ENCODE measurements at places on chromosomes 2 and 18.

- DNase-seq, result no peak
Measured at GRCh38 chr2:20577495-20578235, 73.2 kb downstream of the HS1BP3 start.

GRCh38 chr18:74832999-74833398 is 235.3 kb downstream of the ZNF407 start:
- no peak for DNase-seq

DNA sequence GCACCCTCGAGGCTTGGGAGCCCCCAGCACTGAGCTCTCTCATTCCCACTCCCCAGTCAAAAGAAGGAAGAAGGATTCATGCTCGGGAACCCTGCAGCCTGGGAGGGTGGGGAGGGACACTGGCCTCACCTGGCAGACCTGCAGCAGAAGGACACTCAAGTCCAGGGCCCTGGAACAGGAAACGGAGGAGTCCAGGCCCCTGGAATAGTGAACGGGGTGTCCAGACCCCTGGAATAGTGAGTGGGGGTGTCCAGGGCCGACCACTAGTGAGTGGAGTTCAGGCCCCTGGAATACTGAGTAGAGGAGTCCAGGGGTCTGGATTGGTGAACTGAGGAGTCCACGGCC is 292.5 kb downstream of the NDUFA10 start:
- DNase-seq, result no peak

DNA sequence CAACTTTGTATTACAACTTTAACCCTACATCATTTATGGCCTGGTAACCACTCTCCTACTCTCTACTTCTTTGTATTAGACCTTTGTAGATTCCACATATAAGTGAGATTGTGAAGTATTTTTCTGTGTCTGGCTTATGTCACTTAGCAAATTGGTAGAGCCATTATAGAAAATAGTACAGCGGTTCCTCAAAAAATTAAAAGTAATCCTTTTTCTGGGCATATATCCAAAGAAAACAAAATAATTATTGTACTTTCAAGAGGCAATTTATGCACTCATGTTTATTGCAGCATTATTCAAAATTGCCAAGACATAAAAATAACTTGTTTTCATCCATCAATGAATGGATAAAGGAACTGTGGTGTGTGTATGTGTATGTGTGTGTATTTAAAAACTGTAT is 537.5 kb upstream of the FSIP2 start:
- DNase-seq, result peak; percentile 54

DNA sequence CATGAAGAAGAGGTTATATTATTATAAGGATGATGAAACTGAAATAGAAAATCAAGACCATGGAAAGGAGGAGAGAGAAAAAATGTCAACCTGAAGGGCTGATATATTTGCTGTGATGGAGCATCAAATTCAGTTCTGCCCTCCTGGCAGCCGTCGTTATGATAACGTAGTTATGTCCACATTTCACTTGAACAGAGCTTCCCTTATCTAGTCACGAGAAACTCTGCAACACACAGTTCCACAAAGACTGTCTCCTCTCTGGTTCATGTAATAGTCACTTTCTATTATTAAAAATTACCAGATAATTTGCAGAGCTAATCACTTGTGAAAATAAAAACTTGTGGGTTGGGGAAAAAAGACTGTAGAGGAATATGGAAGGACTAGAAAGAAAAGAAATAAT is 19.5 kb upstream of the RBMS1 start:
- DNase-seq, result no peak

- DNase-seq, result no peak
Measured at GRCh38 chr2:4539121-4539520, 835.7 kb downstream of the DCDC2C start.

GRCh38 chr18:13235981-13236380 is 17.4 kb downstream of the LDLRAD4 start:
- DNase-seq, result peak; percentile 41

DNA sequence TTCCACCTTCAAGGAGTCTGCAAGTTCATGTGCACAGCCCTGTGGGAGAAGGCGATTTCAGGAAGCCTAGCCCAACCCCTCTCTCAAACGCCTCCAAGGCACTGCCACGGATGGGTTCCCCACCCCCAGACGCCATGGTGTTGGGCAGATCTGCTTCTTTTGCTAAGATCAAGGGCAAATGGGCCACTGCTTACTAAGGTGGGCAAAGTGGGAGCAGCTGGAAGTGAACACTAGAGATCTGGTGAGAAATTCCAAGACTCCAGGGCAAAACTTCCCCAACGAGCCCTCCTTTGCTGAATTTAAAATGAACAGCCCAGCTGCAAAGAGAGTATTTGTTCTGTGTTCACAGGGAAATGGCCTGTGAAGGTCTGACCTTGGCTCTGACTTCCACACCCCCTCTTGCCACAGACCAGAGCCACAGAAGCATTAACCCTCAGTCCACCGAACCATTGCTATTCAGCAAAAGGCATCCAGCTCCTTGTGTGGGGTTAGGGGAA is 45.1 kb upstream of the ZBTB7C start:
- no peak for DNase-seq

- DNase-seq, result peak; percentile 93
Measured at GRCh38 chr2:206981739-206982340, 42.5 kb downstream of the CPO start.

DNA sequence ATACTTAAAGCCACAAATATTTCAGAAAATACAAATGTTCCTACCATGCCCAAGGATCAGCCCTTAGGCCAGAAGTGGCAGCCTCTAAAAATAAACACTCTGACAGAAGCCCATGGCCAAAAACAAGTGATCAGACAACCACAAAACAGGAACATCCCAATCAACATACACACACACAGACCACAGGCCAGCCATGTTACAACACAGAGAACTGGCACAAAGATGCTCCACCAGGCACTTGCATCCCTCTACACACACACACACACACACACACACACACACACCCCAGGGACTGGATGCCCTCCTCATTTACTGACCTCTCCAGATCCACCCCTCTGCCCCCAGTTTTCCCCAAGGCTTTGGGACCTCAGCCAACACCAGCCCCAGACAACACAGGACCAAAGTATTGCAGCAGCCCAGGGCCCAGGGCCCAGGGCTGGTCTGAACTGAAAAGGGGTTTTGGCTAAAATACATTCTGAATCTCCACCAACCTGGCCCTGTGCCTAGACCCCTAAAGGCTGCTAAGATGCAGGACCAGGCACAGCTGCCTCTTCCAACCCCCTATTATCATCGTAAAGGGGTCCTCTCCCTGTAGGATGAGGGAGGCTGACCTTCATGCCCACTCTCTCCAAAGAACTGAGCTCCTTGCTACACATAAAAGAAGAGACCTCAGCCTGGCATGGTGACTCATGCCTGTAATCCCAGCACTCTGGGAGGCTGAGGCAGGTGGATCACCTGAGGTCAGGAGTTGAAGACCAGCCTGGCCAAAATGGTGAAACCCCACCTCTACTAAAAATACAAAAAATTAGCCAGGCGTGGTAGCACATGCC is 151.4 kb downstream of the TNS1 start:
- DNase-seq, result no peak

- no peak for DNase-seq
Measured at GRCh38 chr2:233810385-233810784, 32.3 kb downstream of the MROH2A start.

DNA sequence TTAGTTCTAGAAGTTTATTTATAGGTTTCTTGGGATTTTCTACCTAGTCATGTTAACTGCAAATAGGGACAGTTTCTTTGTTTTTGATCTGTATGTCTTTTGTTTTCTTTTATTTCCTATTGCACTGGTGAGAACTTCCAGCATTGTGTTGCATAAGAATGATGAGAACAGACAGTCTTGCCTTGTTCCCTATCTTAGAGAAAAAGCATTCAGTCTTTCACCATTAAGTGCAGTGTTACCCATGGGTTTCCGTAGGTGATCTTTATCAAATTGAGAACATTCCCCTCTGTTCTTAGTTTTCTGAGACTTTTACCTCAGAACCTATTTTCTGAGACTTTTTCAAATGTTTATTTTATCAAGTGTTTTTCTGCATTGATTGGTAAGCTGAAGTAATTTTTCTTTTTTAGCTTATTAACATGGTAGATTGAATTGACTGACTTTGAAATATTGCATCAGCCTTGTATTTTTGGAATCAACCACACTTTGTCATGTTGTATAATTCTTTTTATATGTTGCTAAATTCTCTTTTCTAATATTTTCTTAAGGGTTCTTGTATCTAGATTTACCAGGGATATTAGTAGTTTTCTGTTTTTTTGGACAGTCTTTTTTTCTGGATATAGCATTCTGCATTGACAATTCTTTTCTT is 17.2 kb downstream of the MFSD6 start:
- DNase-seq, result no peak

DNA sequence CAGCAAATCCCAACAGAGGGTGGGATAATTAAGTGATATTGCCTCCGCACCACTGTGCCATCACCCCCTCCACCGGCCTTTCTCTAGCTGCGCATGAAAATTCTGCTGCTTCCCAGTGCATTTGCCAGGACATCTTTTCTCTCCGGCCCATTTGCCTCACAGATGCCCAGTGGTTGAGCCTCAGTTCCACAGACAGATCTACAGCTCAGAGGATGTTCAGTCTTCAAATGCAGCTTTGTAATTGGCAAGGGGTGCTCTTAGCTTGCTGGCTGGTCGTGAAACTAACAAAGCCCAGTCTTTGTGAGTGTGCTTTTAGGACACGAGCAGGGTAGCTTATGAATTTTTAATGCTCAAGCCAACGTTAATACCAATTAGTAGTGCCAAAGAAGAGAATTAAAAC is 253.3 kb upstream of the REV1 start:
- no peak for DNase-seq

GRCh38 chr2:227608561-227609338 is 5.9 kb downstream of the SCYGR3 start:
- DNase-seq, result no peak

DNA sequence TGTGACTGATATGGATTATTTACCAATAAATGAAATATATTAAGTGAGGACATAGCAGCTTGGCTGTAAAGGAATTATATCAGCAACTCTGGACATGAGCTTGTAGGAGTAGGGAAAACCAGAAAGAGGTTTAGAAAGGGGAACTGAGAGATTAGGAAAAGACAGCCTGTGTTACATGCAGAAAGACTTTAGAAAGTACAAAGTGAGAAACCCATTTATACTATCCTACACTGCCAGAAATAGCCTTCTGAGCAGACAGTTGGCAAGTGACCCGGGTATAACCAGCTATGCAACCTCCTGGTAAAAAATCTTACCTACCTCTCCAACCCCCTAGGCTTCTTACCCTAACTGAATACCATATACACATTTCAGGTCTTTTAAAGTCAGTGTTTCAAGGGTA is 134.1 kb downstream of the ANKRD44 start:
- DNase-seq, result no peak

DNA sequence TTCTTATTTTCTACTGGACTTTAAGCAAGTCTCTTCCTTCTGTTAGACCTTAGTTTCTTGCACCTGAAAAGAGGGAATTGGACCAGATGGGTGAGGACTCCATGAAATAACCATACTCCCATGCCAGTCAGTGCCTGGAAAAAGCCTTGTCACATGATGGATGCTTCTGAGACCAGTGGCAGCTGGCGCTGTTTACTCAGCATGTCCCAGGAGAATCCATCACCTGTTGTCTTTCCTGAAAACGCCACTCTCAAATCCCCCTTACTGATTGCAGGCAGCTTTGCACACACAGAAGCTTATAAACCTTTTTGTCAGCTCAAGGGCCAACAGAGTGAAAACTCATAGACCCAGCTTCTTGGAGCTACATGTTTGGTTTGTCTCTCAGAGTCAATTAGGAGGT is 117.6 kb downstream of the POLE4 start:
- peak; percentile 99 for DNase-seq

- DNase-seq, result peak; percentile 55
Measured at GRCh38 chr2:197191177-197191939, 119.2 kb downstream of the ANKRD44 start.

DNA sequence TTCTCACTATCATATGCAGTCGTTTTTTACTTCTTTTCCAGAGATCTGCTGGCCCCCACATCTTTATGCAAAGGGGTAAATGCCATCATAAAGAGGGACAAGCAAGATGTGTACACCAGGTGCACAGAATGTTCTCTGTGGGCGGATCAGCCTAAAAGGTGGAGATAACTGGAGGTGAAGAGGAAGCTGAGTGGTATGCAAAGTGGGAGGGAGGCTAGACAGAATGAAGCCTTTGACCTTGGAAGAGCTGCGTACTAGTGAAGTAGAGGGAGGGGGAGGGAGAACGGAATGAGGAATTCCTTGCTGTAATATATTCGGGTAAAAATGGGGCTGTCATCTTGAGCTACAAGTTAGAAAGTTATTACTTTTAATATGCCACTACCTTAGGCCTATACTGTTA is 287.5 kb upstream of the VRK2 start:
- no peak for DNase-seq
